Neural progenitor cell (in vitro differentiated cells): ENCODE measurements at places on chromosomes 3 and 15. TPM values are rescaled to one million over a fixed set of nuclear protein-coding genes. Genes with fewer than 3 reads are reported as not detected.
A peak's percentile ranks its signal among the peaks of the same experiment; 100 is the strongest.

DNA sequence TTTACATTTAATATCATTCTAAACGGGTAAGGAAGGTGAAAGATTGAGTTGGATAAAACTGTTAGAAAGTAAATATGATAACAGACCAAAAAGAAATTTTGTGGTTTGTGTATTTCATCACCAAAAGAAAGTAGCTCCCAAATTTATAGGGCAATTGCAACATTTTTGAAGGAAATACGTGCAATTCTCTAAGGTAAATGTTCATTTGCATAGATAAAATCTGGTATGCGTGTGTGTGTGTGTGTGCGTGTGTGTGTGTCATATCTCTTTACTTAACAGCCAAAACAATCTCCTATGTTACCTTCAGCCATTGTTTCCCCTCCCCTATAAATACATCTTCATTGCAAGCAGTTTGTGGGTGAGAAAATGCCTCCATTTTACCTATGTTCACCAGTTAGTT is 208.4 kb downstream of the TNIK start:
- DNase-seq = no peak

DNA sequence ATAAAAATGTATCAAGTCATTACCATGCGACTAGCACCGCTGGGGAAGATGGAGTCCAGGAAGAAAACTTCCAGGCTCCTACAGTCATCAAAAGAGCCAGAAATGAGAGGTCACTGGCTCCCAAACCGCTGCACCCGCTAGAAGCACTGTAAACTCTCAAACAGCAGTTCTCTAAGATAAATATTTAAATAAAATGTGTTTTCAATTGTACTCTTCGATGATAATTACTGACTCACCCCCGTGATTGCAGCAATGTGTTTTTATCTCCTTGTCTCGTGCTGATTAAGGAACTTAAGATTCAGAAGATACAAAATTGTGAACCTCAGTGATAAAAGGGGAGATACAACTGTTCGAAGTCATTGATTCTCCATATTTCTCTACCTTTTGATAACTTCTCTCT is 45.8 kb upstream of the FOXP1 start:
- no peak for DNase-seq

DNA sequence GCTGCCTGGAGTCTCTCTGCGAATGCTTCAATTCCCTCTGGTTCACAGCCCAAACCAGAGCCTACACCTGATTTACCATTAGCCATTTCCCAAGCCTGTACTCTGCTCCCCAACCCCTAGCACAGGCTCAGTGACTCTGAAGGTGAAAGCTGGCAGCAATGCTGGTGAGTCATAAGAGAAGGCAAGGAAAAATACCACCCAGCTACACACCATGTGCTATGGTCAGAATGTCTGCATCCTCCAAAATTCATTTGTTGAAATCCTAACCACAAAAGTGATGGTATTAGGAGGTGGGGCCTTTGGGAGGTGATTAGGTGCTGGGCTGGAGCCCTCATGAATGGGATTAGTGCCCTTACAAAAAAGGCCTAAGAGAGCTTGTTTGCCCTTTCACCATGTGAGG is 117.1 kb upstream of the TJP1 start:
- no peak for DNase-seq

- DNase-seq = no peak
Observed at GRCh38 chr3:150920236-150920635, 15.0 kb upstream of the MINDY4B start.

GRCh38 chr3:123347691-123348264 is 101.1 kb downstream of the ADCY5 start:
- no peak for DNase-seq

DNA sequence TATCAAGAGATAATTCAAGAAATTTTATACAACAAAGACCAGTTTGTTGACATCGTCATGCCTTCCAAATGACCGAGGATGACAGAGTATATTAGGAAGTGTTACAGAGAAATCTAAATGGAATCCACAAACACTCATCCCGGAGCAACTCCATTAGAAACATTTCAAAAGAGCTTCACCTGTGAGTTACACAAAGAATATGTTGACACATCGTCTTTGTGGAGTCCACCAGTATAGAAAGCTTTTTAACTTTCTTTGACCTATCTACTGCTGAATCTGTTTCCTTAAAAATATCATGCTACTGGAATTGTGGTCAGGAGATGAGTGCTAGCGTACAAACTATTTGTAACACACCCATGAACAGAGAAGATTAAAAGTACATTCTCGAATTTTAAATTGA is 130.4 kb downstream of the SUCLG2 start:
- DNase-seq = no peak

GRCh38 chr3:97994328-97994945 is 22.2 kb upstream of the RIOX2 start:
- no peak for DNase-seq

- DNase-seq = no peak
Observed at GRCh38 chr3:170765419-170766078, 104.4 kb downstream of the RPL22L1 start.

DNA sequence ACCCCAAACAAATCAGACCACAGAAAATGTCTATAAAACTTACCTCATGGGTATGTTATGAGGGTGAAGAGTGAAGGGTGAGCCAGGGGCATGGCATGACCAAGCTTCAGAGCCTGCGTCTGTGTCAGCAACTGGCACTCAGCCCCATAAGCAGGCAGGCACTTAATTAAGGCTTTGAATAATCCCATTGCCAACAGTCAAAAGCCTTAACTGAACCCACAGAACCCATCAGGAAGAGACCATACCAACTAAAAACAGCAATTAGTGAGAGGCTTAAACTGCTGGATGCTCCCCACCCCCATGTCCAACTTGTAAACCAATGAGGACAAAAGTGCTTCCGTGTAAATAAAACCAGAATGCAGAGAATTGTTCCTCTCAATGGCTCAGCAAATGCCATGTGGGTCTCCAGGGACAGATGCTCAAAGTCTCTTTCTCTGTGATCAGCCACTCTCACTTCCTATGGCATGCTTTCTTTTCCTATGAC is 126.0 kb downstream of the MYLK start:
- DNase-seq = peak; percentile 33

GRCh38 chr3:172279191-172279640 is 169.0 kb downstream of the GHSR start:
- DNase-seq = peak; percentile 7

DNA sequence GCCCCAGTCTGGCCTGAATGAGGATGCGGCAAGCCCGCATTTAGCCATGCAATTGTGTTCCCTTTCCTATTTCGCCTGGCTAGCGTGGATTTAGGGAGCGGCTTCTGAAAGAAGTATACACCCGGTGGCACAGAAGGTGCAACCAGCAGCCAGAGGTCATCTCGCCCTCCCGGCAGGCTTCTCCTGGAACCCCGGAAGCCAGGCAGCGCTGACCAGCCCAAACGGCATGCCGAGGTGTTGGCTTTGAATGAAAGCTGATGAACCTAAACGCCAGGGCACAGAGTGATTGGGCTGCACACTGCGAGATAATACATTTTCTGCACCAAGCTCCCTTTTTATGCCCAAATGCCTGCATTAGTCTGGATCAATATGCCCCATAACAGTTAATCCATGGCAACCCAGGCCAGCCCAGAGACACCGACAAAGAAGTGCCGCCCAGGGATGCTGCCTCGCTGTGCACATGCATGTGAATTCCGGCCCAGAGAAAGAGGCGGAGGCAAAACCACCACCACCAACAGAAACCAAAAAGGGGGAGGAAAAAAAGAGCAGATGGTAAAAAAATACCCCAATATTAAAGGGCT is 1.4 kb downstream of the SRGAP3 start:
- DNase-seq = peak; percentile 33

DNA sequence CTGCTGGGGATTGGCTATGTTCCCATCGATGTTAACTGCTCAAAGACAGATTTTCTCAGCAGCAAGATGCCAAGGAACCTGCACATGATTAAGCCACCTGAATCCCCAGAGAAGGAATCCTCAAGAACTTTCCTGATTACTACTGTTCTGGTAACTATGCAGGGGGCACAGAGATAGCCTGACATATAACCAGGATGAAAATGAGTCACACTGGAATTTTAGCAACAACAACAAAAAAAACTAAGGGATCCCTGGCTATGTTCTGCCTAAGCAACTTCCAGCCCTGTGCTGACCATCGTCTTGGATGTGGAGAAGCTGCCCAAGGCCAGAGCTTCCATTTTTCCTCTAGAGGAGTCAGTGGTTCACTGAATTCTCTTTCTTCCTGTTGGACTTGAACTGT is 13.8 kb downstream of the RIOX2 start:
- no peak for DNase-seq

DNA sequence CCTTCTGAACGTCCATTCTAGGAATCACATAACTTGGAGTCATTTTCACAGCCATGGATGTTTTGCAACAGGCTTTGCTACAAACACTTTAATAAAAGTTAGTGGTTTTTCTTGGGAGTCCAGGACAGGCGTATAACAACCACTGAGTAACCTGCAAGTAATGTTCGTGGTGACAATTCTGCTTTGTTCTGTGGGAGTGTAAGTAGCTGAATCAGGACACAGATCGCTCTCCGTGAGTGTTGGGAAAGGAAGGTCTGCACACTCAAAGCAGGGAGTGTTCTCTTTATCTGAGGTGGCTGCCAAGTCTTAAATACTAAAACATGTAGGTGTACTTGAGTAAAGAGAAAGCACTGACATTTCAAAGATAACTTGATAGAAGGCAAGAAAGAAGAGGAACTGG is 7.9 kb upstream of the BNC1 start:
- DNase-seq = no peak

DNA sequence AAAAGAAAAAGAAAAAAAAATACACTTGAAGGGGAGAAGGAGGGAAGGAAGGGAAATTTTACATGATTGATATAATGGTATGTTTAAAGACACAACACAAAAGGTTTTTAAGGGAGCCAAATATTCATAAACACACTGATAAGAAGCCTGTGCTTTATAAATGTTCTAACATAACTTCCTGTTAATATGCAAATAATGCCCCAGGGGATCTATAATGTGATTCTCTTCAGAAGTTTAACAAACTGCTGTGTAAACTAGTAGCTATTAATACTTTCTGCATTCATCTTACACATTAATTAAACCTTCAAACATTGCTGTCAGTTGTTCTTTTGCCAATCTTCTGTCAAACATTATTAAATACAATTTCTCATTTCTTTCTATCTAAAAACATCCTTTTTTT is 231.6 kb downstream of the TJP1 start:
- no peak for DNase-seq

- DNase-seq = no peak
Observed at GRCh38 chr3:14488286-14489041, 51.7 kb downstream of the GRIP2 start.

GRCh38 chr15:101148166-101148880 is 103.5 kb downstream of the CHSY1 start:
- DNase-seq = no peak

GRCh38 chr15:55736756-55737155 is 6.2 kb downstream of the PRTG start:
- no peak for DNase-seq

GRCh38 chr15:35771746-35772442 is 225.9 kb upstream of the DPH6 start:
- DNase-seq = peak; percentile 18

Gene NAALADL2
- 7.3 and 11.5 TPM in 2 replicates for total RNA-seq

Gene BCL2A1
- total RNA-seq = not detected in 2 replicates

Gene SNX22
- 4.0 and 6.4 TPM in 2 replicates for total RNA-seq

Gene ITPR1
- total RNA-seq = 3.3 and 5.0 TPM in 2 replicates
